ENCODE measurements at places on chromosomes 1 and 21.
A peak's percentile ranks its signal among the peaks of the same experiment; 100 is the strongest.

DNA sequence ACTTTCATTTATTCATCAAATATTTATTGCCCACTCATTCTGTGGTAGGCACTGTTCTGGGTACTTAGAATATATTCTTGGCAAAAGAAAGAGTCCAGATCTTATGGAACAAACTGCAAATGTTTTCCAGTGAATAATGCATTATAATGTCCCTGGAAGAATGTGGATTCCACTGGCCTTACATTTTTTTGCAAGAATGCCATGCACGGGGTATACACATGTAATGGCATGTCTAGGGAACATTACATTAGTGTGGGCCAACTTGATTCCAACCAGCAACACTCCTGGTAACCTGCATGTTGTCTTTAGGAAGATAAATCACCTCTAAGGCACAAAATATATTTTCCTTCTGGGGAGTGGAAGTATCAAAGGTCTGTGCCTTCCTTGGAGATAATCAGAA is 33.0 kb upstream of the IFI44L start:
- peak; percentile 20 for DNase-seq

DNA sequence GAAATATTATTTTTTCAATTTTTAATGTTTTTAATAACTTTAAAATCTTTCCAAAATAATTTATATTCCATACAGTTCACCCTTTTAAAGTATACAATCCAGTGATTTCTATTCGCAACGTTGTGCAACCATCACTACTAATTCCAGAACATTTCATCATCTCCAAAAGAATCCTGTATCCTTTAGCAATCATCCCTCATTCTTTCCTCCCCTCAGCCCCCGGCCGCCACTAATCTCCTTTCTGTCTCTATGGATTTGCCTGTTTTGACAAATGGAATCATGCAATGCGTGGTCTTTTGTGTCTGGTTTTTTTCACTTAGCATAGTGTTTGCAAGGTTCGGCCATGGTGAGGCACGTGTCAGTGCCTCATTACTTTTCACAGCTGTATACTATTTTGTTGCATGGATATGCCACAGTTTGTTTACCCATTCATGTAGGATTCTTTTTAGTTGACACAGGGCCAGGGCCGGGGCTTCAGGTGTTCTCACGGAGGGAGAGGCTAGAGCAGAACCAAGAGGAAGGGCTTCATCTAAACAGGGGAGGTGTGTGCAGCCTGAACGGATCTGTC is 40.6 kb upstream of the ZBTB40 start:
- DNase-seq = peak; percentile 50

GRCh38 chr1:53449021-53449420 is 10.2 kb upstream of the DMRTB1 start:
- DNase-seq = peak; percentile 89

DNA sequence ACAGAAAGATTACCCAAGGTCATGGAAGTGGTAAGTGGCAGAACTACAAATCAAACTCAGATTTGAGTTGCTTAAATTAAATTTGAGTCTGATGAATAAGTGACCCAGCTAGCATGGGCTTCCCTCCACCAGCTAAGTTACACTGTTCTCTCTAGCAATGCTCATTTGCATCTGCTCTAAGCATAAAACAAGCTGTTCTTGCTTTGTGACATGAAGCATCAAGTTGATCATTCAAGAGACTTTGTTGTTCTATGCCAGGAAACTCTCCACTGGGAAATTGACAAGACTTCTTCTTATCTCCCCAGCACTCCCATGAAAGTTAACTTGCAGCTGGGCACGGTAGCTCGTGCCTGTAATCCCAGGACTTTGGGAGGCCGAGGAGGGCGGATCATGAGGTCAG is 49.0 kb downstream of the SERBP1 start:
- DNase-seq = no peak

- DNase-seq = no peak
Measured at GRCh38 chr1:24435782-24436365, 20.3 kb downstream of the NIPAL3 start.

DNA sequence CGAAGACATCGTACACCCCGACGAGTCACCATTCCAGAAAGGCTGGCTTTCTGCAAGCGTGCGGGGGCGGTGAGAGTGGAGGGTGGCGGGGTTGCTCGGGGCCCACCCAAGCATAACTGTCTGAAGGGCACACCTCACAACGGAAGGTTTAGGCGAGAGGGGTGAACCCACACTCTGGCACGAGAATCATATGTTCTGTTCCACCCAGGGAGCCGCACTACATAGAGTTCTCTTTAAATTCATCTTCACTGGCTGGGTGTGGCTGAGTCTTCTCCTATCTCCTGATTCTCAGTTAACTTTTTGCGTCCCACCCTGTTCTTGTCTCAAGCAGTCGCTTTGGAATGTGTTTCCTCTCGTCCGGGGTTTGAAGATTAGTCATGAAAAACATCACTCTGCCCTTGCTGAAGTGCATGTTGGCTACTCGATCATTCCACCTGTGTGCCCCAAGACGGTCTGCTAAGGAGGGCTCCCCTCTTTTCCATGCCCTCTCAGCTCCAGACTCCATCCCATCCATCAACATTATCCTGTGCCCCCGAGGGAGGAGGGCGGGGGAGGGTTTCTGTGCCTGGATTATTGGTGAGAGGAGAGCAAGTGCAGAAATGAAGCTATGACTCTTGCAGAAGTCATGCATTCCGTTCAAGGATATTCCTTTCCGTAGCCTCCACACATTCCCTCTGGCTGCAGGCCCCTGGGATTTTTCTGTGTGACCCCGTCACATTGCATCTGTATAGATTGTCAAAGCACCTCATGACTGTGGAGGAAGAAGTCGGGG is 53.5 kb upstream of the CD34 start:
- peak; percentile 41 for DNase-seq

- DNase-seq = no peak
Measured at GRCh38 chr1:238581332-238581731, 690.6 kb upstream of the ZP4 start.

DNA sequence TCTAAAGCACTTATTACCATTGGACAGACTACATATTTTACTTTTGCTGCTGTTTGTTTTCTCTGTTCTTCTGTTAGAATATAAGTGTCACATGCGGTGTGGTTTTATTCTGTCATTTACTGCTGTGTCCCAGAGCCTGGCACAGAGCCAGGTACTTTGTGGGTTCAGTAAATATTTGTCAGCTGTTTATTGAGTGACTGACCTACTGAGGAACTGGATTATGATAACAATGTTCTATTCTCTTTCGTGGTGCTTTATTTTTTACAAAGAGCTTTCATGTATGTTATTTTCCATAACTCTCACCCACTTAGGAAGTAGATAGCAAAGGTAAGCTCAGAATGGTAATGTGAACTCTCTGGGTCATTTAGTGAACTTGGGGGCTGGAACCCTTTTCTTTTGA is 118.8 kb downstream of the RWDD3 start:
- no peak for DNase-seq

- peak; percentile 62 for DNase-seq
Measured at GRCh38 chr1:85448358-85448757, 16.6 kb downstream of the DDAH1 start.

DNA sequence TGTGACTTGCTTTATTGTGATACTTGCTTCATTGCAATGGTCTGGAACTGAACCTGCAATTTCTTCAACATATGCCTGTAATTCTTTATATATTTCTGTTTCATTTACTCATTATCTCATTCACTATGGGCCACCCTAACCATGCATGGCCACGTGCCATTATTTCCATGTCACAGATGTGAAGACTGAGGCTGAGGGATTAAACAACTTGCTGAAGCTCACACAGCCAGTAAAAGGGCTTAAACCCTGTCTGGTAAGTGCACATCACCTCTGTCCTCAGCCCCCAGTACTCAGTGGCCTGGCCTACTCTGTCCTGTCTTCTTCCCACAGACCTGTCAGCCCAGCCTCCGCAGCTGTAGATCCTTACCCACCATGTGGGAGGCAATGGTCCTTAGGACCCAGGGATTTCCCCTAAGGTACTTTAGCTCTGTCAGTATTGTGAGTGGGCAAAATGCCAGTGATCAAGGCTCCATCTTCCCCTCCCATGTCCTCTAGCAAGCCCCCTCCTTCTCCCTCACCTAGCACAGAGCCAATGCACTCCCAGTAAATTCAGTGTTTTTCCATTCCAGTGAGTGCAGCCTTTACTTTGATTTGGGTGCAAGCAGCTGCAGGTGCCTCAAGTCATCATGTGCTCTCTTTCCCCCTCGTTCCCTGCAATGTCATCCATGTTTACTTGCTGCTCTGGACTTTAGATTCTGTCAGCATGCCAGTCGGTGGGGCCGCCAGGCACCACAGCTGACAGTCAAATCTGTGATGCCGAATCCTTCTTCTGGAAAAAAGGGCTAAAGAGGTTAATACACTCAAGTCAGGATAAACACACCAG is 228.2 kb upstream of the PROX1 start:
- no peak for DNase-seq

- DNase-seq = peak; percentile 90
Measured at GRCh38 chr21:31282095-31282709, 61.9 kb downstream of the TIAM1 start.

DNA sequence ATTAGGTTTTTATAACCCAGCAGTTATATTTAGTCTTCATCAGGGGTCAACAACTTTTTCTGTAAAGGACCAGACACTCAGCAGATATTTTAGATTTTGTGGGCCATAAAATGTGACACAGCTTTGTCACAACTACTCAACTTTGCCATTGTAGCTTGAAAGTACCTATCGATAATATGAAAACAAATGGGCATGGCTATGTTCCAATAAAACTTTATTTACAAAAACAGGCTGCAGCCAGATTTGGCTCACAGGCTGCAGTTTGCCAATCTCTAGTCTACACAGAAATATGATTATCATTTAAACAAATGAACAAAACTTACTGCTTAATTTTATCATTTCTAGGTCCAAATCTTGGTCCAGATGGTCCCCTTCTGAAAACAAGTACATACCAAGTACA is 23.0 kb downstream of the VAMP4 start:
- DNase-seq = no peak

DNA sequence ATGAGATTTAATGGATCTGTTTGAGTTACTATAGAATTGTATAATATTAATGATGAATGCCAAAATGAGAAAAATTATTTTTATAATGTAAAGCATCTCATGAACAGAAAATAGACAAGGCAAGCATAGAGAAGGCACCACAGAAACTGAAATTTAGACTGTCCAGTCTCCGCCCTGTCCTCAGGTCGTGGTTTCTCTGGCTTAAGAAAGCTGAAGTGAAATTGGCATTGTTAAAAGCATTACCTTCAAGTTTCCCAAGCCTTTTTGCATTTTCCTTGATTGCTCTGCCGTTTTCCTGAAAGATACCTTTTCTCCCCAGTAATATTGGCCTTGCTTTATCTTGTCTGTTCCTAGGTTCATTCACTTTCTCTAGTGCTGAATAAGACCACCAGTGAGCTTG is 58.0 kb downstream of the VPS13D start:
- no peak for DNase-seq
